Diencephalon (tissue), 1 donor: ENCODE measurements at places on chromosomes 16 and 17. TPM values are rescaled to one million over a fixed set of nuclear protein-coding genes. Genes with fewer than 3 reads are reported as not detected.

The RNF135 gene
- total RNA-seq: 3.2 TPM

The CENPX gene
- total RNA-seq: 29.8 TPM

The CDH8 gene
- total RNA-seq: 248 TPM

The OR3A2 gene
- total RNA-seq: 9.7 TPM

The ZNF764 gene
- total RNA-seq: 9.2 TPM

The CCL16 gene
- not detected for total RNA-seq

The PRKCB gene
- total RNA-seq: 70.6 TPM

The GP1BA gene
- not detected for total RNA-seq

The IRX3 gene
- total RNA-seq: 6.5 TPM

The PPP1R1B gene
- 23.5 TPM for total RNA-seq
